ENCODE measurements at places on chromosomes 16 and 17.

DNA sequence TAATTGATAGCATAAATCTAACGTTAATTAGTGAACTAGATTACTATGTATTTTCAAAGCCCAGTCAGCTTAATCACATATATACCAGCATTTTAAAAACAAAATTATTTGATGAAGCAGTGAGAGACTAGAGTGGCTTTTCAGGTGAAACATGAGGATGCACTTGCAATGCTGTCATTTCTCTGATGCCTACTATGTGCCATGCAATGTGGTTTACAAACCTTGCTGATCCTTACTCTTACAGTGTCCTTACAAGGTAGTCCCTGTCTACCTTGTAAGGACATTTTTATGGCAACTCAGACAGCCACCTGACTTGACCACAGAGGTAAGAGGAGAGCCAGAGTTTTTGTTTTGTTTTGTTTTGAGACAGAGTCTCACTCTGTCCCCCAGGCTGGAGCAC, 42.7 kb downstream of the CYB5B start:
- DNase-seq: no peak

- DNase-seq: peak; percentile 91
Measured at GRCh38 chr17:43530288-43531081, 15.7 kb downstream of the ETV4 start.

DNA sequence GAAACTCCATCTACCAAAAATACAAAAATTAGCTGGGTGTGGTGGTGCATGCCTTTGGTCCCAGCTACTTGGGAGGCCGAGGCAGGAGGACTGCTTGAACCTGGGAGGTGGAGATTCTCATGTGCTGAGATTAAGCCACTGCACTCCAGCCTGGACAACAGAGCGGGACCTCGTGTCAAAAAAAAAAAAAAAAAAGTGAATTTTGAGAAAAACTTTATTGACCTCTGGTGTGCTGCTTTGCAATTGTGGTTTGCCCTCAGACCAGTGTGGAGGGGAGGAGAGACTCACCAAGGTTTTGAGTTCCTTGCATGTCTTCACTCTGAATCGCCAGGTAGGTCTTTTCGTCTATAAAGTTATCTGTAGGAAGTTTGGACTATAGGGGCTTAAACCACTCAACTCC, 145.2 kb downstream of the CPPED1 start:
- no peak for DNase-seq

- no peak for DNase-seq
Measured at GRCh38 chr17:31079731-31080130, 15.0 kb upstream of the NF1 start.

GRCh38 chr17:34420254-34420766, 57.3 kb upstream of the CCL1 start:
- peak; percentile 19 for DNase-seq

GRCh38 chr17:59367657-59368045, 36.2 kb downstream of the YPEL2 start:
- DNase-seq: no peak

GRCh38 chr17:31391496-31391949, at the start of gene RAB11FIP4:
RAB11FIP4 (plus strand) TSS chr17:31391675; CDS start chr17:31391853, 178 bp downstream.
- DNase-seq: no peak

- DNase-seq: peak; percentile 53
Measured at GRCh38 chr17:8057691-8058114, 18.8 kb downstream of the ALOX15B start.

GRCh38 chr17:78472035-78472905, 93.8 kb downstream of the PGS1 start:
- no peak for DNase-seq

- DNase-seq: peak; percentile 43
Measured at GRCh38 chr17:47708864-47709541, 15.0 kb downstream of the TBKBP1 start.

- no peak for DNase-seq
Measured at GRCh38 chr17:19361944-19362276, 613 bp downstream of the B9D1 start.

DNA sequence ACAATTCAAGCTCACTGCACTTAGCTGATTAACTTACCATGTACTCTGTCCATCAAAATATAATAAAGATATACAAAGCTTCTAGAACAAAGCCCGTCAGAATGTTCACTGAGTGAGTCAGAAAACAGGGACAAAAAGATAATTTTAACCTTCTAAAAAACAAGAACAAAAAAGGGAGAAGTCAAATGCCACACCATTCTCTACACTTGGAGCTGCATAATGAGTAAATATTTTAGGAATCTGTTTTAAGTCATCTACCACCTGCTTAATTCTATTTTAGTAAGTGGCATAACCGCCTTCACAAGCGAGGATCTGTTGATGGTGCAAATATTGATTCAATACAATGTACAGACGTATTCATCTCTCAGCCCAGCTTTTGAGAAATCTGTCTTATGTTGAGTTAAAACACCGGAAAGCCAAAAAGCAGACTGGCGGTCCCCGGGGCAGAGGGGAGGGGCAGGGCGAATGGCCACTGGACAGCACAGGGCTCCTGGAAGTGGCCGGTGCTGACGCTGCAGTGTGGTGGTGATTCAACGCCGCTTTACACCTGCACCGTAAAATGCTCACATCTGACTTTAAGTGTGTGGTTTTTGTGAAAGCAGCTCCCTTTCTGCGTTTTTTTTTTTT, 20.1 kb downstream of the RAB40B start:
- DNase-seq: no peak

GRCh38 chr17:32503251-32504165, 16.7 kb downstream of the CDK5R1 start:
- no peak for DNase-seq

- peak; percentile 84 for DNase-seq
Measured at GRCh38 chr17:14058051-14058450, 11.3 kb upstream of the COX10 start.

DNA sequence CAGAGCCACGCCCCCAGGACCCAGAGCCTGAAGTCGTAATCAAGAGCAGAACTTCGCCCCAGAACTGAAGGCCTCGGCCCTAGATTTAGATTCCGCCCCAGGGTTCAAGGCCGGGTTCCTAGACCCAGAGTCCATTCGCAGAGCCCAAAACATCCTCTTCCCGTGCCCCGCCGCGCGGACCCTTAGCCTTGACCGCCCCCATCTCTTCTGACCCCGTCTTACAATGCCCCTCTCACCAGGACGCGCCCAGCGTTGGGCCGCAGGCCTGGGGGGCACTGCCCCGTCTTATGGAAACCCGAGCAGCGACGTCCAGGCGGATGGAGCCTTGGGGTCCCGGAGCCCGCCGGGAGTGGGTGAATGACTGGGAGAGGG, 5.0 kb downstream of the CD19 start:
- DNase-seq: no peak

DNA sequence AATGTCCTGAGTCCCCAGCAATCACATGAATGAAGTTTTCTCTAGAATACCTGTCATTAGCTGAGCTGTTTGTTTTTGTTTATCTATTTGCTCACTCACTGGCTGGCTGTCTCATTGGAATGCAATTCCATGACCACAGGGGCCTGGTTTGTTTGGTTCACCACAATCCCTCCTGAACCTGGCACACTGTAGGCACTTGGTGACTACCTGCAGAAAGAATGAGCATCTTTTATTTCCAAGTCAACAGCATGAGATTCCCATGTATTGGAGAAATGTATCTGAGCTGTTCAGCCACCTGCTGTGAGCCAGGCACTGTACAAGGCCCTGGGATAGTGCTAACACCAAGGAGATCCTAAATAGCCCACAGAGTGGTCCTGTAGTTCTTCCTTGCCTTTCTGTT, 345.1 kb downstream of the XYLT1 start:
- DNase-seq: peak; percentile 65

DNA sequence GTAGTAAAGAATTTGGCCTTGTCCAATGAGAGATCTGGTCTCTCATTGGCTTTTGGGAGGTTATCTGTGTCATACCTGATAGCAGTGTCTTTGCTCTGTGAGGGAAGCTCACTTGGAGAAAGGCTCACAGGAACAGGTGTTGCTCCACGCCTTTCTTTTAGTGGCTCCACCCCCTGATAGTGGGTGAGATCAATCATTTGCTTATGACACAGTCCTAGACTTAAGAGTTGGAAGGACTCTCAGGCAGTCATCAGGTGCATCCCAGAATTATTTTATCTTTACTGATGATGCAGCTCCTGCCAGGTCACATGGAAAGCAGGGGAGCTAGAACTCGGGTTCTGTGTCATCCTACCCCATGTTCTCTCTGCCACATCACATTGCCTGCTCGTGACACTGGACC, 59.3 kb downstream of the CENPV start:
- no peak for DNase-seq

- DNase-seq: no peak
Measured at GRCh38 chr16:24348545-24349290, 92.6 kb downstream of the CACNG3 start.

- no peak for DNase-seq
Measured at GRCh38 chr16:4679156-4679849, 14.1 kb upstream of the NUDT16L1 start.

- no peak for DNase-seq
Measured at GRCh38 chr16:89176147-89176690, 4.7 kb downstream of the CDH15 start.

DNA sequence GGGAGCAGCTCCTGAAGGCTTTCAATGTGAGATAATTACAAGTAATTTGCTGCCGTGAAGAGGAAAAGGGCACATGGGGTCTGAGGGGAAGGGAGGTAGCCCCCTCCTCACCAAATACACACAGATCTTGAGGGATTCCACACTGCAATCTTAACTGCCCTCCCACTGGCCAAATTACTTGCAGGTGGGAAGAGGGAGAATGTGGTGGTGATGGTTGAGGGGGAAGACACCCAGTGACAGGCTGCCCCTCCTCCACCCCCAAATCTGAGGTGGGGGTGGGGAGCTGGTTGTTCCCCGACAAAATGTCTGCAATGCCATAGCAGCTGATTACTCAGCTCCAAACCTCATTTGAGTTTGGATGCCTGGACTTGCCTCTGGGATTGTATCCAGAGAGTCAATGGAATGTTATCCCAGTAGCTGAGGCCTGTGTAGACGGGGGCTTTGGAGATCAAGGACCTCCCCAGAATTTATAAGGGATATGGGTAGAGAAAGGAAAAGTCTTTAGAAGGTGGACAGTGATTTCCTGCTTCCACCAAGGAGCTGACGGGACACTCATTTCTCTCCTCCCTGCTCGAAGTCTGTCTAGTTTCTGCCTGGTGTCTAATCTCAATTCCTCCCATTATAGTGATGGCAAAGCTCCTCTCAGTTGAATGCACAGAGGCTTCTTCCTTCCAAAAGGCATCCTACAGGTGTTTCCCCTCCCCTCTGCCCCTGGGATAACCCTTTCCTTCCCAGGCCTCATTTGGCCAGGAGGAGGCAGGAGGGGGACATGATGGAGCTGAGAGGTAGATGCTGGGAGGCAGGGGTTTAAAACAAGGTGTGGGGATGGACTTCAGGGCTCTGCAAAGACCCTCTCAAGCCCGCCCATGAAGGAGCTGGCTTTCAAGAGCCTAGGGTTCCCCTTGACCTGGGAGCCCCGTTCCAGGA, 8.7 kb downstream of the DLX4 start:
- no peak for DNase-seq

DNA sequence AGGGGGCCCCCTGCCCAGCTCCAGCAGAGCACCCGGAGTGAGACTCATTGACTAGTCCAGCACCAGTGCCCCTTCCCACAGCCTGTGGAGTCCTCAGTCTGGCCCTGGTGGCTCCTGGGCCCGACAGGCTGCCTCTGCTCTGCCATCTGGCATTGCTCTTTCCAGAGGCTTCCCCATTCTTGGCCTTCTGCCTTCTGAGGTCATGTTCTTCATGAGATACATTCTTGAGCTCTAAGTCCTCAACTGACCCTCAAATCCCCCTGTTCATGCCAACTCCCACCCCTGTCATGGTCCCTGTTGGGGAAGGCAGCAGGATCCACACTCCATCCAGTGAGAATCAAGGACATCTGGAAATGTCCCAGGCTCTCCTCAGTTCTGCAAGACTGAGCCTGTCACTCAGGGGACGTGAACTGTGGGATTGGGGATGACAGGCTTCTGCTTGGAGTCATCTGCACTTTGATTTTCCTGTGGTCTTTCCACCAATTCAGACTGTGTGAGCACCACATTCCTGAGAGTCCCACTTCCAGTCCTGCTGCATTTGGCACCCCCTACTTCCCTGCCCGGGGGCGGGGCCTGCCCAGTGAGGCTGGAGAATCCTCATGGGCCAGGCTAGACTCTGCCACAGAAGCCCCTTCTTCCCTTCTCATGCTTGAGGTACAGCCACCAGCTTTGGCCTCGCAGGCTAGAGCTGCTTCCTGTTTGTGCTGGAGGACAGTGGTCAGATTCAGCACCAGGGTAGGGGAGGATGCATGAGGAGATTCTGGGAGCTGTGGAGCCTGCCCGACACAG, 2.7 kb downstream of the TRPV2 start:
- DNase-seq: peak; percentile 42

- no peak for DNase-seq
Measured at GRCh38 chr17:50134206-50135110, 4.5 kb upstream of the SAMD14 start.

GRCh38 chr17:4004517-4005295, 40.5 kb upstream of the ATP2A3 start:
- DNase-seq: no peak

DNA sequence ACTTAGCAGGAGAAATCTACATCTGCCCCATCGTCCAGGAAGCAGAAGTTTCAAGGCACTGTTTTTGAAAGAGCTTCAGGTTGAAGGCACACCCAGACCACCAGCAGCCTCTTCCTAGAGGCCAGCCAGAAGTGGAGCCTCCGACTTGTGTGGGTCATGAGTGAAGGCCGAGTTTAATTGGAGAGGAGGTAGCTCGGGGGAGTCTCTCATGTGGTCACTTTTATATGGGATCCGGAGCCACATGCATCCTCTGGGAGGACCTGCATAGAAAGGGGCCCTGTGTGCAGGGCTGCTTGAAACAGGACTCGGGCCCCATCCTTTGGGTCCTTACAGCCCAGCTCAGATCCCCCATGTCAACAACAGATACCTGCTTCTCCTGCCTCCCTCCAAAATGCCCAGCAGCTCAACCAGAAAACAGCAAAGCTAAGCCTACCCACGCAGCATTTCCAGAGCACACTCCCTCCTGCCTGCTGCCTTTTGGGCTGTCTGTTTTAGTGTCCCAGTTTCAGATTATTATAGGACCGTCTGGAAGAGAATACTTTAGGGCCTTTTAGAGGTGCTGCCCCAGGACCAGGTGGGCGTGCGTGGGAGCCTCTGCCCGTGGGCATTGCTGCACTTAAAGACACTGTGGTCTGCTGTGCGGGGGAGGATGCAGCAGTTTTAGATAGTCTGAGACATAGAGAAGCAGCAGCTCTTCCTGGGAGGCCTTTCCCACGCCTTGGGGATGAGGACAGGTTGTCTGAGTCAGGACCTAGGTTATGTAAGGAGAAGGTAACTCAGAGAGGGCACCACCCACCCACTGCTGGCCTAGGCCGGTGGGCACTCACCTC, 29.5 kb downstream of the MPRIP start:
- DNase-seq: no peak

- peak; percentile 71 for DNase-seq
Measured at GRCh38 chr16:52812678-52813556, 239.8 kb downstream of the CHD9NB start.

Data from astrocyte (in vitro differentiated cells and primary cell).